ENCODE measurements at places on chromosomes 16 and 17.

- DNase-seq, result no peak
Observed at GRCh38 chr17:37485938-37486570, 3.6 kb upstream of the DUSP14 start.

GRCh38 chr17:12821376-12821940 lies 32.2 kb downstream of the ARHGAP44 start:
- DNase-seq, result no peak

- DNase-seq, result peak; percentile 75
Observed at GRCh38 chr17:57552114-57552624, 192.9 kb downstream of the CCDC182 start.

GRCh38 chr16:14249291-14250032 lies 178.3 kb downstream of the MRTFB start:
- DNase-seq, result peak; percentile 46

DNA sequence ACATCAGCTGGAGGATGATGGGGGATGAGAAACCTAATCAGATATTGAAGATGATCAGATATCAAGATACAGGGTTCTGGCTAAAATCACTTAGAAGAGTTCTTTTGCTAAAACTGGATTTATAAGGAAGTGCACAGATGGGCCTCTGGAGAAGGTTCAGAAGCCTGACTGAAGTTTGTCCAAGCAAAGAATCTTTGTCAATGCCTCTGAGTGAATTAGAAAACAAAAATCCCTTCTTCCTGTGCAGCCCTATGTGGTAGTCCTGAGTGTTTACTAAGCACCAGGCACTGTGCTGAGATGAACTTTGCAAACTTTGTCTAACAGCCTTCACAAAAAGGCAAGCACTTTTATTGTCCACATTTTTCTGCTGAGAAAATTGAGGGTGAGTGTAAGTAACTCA lies 11.4 kb upstream of the CENPV start:
- no peak for DNase-seq

- DNase-seq, result no peak
Observed at GRCh38 chr17:37338847-37339246, 36.9 kb upstream of the C17orf78 start.

DNA sequence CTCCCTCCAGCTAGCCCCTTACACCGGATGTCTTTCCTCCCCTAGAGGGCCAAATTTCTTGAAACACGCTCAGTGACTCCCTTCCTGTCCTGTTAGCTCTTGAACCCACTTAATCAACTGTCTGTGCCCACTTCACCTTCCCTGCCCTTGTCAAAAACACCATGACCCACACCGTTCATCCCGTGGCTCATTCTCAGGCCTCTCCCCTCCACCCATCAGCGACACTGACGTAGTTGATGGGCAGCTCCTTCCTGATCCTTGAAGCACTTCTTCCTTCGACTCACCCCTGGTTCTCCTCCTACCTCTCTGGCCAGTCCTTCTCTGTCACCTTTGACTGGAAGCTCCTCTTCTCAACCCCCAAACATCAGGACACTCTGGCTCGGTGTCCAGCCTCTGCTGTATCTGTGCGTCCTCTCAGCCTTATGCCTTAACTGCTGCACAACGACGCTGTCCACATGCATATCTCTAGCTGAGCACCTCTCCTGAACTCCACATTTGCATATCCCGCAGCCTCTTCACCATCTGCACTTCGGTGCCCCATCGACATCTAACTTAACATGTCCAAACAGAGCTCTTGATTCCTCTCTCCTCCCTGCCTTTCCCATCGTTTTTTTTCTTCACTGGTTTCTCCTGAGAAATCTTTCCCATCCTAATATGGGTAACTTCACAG lies 39.3 kb upstream of the CCDC182 start:
- no peak for DNase-seq

DNA sequence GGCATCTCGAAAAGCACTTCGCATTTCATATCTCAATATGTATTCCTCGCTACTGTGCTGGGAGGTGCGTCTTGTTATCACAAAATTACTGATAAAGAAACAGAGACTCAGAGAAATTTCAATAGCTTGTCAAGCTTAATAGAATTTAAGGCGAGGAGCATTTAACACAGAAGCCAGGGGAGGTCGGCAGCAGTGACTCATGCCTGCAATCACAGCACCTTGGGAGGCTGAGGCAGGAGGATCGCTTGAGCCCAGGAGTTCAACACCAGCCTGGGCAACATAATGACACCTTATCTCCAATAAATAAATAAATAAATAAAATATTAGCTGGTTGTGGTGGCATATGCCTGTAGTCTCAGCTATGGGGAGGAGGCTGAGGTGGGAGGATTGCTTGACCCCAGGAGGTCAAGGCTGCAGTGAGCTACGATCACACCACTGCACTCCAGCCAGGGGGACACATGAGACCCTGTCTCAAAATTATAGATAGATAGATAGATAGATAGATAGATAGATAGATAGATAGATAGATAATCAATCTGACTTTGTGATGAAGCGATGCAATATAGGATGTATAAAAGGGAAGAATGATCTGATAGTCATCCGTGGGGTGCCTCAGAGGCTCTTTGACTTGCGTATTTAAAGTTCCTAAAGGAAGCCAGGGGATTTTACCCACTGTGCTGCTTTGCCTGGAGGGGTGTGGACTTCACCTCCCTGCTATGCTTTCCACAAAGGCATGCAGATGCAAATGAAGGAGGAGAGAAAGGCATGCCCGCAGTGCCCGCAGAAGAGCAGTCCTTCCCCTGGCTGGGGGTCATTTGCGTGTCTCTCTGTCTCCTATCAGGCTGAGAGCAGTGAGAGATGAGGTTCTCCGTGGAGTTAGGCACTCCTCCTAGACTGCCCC lies 15.9 kb upstream of the USP10 start:
- DNase-seq, result no peak

DNA sequence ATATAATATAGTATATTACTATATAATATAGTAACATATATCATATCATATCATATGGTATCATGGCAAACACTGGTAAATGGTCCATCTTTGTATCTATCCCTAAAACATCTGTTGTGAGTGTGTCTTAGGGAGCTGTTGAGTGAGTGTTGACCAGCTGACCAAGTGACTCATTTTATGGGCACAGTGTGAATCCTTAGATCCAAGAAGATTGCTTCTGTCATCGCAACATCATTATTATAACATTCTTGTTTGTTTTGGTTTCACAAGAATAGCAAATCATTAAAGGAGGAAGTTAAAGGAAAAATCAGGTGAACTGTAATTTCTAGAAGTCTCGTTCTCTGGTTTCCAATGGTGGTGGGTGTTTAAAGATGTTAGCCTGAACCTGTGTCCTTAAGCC lies 11.7 kb upstream of the MAF start:
- no peak for DNase-seq

- no peak for DNase-seq
Observed at GRCh38 chr17:39194089-39194984, 3.1 kb downstream of the CACNB1 start.

DNA sequence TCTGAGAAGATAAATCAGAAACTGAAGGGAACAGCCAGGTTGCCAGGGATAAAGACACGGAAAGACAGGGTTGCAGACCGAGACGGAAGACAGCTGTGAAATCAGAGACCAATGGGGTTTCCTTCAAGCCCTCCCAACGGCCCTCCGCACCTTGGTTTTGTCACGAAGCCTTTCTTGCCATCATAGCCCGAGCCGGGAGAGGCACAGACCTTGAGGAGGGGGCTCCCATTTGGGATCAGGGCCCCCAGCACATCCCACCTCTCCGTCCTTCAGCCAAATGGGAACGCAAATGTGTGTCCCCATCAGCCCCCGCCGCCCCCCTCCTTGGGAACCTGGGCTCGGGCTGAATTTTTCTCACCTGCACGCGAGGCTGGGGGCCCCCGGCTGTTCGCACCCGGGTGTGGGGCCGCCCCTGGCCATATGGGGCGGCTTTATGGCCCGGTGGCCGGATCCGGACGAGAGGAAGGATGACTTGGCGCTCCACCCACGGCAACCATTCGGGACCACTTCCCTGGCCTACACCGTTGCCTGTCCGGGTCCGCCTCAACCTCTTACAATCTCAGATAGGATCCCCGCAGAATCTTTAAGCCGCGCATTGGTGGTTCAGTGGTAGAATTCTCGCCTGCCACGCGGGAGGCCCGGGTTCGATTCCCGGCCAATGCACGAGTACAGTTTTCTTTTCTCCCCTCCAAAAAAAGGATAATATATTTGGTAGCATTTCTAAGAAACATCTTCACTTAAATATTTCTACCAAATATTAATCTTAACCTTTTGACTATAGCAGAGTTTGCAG lies 1.4 kb upstream of the HES7 start:
- DNase-seq, result no peak

DNA sequence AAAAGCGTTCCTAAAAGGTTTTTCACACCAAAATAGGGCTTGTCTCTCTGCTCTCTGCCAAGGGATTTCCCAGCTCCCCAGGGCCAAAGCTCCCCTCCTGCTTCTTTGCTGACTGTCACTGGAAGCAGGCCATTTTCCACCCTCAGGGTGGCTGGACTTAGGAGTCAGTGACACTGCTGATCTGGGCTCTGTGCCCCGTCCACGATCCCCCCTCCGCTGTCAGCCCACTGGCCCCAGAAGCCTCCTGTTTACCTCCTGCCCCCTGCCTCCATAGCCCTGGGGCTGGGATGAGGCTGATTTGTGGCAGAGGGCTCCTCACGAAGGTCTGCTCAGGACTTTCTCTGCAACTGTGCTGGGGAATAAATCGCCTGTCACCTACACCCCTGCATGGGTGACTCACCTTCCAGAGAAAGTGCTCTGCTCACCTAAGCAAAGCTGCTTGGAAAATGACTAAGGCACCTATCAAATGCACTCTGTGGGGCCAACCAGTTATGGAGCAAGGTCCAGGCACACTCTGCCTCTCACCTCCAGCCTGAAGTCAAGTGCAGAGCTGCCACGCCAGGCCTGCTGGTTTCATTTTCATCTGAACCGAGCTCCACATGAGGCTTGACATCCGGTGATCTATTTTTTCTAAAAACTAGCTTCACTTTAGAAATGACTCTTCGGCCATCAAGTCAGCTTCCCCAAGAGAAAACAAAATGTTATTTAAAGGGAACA lies 4.9 kb downstream of the MAP3K14 start:
- no peak for DNase-seq

GRCh38 chr17:42459256-42459800 lies 650 bp downstream of the ATP6V0A1 start:
- DNase-seq, result peak; percentile 58

DNA sequence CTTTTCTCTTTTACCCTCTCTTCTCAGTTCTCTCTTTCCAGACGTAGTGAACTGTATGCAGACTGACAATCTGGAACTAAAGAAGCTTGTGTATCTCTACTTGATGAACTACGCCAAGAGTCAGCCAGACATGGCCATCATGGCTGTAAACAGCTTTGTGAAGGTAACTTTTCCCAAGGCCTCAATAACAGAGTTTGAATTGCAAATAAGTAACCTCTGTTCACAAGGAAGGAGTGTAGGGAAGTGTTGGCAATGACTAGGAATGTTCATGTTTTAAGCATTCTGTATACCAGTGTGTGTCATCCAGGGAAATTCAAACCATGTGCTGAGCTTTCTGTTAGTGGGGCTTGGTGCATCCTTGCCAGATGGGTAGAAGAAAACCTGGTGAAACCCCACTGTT lies 18.6 kb downstream of the AP2B1 start:
- DNase-seq, result no peak

DNA sequence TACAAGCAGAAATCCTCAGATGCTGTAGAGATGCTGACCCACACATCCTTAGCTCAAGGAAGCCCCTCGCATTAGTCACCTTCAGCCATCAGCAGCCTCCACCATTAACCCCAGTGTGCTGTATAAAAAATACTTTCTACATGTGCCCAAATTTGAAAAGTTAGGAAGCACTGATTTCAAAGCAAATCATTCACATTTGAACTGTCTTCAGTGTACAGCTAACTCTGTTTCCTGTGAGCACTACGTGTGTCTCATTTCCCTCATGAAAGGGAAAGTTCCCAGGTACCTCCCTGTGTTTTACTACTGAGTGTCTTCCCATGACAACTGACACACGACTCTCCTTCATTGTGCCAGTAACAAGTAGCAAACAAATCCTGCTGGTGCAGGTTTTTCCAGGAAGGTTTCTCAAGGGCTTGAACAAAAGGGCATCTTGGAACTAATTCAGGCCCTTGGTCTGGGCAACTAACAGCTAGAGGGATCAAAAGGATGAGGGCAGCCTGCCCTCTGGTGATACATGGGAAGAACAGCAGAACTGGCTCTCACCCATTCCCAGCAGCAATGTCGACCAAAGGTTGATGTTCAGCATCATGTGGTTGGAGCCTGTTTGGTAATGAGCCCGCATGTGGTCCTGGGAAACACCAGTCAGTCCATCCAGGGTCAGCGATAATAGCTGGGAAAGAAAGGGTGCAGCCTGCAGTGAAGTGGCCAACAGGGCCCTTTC lies 4.0 kb downstream of the SLC35B1 start:
- no peak for DNase-seq

DNA sequence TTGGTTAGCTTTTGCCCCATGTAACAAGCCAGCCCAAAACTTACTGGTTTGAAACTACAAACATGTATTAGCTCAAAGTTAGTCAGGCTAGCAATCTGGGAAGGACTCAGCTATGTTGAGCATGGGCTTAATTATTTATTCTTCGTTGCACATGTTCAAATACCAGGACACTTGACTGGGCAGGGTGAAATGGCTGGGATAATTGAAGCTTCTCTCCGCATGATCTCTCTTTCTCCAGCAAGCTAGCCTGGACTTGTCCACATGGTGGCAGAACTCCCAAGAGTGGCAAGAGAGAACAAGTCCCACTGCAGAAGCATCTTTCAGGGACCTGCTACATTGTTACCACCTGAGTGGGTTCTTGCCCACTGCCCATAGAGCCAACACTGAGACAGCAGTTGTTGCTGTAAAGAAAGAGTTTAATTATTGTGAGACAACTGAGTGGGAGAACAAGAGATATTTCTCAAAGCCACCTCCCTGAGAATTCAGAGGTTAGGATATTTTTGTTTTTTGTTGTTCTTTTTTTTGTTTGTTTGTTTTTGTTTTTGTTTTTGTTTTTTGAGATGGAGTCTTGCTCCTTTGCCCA lies 16.8 kb upstream of the ATF7IP2 start:
- DNase-seq, result no peak

Measured in right kidney (tissue), 9 donors.